ENCODE measurements at places on chromosomes 3 and 15.

DNA sequence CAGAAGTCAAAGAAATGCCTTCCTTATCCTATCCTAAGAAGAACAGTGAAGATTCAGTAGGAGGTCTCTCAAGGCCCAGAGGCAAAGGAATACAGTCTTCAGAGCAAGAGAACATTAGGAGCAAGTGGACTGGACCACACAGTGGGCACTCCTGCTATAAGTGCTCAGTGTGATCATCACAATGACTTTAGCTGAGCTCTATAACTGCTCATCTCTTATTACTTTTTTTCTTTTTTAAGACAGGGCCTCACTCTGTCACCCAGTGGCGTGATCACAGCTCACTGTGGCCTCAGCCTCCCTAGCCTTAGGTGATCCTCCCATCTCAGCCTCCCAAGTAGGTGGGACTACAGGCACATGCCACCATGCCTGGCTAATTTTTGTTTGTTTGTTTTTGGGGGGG is 48.1 kb downstream of the COL8A1 start:
- no peak for DNase-seq

- DNase-seq = no peak
Observed at GRCh38 chr3:114370537-114371174, 76.8 kb downstream of the TIGIT start.

- DNase-seq = no peak
Observed at GRCh38 chr3:188437926-188438325, 284.0 kb downstream of the LPP start.

DNA sequence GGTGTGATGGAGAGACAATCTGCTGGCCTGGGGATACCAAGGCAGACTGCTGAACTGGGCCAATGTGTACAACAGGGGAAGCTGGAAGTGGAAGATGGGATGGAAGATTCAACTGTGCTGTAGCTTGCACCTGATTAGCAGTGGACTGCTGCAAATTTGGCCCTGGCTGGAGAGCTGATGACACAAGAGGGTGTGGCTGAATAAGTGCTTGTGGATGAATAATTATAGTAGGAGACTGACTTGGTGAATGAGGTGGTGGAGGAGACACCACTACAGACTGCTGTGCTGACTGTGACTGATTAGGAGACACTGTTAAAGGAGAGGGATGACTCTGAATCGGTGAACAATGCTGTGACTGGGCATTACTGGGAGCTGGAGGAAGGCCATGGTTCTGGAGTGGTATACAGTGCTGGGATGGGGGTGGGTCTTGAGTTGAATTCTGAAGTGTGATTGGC is 52.5 kb downstream of the PHC3 start:
- DNase-seq = no peak

DNA sequence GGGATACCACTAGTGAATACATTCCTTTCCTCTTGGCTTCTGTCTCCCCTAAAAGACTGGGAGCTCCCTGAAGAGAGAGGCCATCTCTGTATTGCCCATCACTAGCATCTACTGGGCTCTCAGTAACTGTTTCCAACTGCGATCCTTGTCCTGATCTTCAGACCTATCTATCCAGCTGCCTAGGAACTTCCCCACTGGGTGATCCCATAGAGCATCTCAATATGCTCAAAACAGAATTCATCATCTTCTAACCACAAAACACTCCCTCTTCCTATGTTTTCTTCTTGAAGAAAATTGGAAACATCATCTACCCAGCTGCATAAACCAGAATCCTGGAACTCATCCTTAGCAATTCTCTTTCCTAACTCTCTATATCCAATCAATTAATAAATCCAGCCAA is 54.6 kb downstream of the PLD1 start:
- no peak for DNase-seq

- peak; percentile 68 for DNase-seq
Observed at GRCh38 chr3:149969110-149969939, 1.4 kb downstream of the PFN2 start.

DNA sequence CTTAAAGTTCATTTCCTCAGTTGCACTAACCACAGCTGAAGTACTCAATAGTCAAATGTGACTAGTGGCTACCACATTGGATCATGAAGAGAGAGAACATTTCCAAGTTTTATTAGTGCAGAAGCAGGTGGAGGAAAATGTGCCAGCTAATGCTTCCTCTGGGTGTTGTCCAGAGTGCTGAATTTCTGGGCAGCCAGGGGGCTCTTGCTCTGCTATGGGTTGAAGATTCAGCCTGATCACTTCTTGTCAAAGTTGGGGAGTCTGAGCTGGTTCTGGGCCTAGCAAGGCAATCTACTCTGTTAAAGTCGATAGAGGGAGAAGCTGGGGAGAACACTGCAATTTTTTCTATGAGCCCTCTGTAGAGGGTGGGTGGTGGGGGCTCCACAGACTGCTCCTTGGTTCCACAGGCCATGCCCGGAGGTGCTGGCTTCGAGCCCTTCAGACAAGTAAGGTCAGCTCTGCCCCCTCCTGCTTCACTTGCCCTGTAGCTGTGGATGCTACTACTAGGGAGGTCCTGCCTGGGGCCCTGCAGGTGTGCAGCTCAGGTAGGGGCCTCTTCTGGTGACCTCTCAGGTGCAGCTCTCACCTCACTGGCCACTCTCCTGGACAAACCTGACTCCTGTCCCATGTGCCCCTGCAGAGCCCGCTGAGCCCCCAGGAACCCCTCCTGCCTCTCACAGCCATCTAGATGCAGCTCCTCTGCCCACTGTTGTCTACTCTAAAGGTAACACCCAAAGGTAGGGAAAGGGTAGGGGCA is 8.2 kb downstream of the ALG3 start:
- DNase-seq = no peak

GRCh38 chr3:181956122-181956521 is 244.4 kb downstream of the SOX2 start:
- no peak for DNase-seq

- DNase-seq = no peak
Observed at GRCh38 chr3:14587740-14588360, 47.7 kb upstream of the GRIP2 start.

DNA sequence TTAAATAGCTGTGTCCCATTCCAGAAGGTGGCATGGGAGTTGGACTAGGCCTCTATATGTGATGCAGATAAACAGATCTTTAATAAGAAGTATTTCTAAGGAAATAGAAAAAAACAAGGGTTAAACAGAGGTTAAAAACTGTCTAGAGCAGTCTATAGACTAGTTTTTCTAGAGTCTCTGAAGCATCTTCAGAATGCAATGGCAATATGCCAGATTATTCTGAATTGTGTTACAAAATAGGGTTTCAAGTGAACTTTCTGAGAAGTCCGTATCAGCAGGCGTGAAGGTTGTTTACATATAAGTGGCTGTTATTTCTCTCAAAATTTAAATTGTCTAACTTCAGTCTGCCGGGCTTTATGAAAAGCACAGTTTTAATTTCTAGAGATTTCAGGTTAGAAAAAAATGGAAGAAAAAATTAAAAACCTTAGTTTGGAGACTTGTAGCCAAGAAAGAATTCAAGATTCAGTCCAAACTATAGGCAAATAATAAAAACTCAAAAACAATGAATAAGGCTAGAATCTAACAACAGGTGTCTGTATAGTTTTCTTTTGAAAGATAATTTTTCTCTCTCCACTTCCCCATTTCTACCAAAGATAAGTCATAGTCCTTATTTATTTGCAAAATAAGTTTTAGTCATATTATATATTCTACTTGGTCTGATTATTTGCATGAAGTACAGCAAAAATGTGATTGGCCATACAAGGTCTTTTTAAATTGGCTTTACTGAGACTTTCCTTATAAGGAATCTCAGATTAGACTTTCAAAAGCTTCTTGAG is 55.2 kb downstream of the OSTN start:
- DNase-seq = no peak

GRCh38 chr15:66580643-66581042 is 14.8 kb upstream of the LCTL start:
- DNase-seq = no peak

DNA sequence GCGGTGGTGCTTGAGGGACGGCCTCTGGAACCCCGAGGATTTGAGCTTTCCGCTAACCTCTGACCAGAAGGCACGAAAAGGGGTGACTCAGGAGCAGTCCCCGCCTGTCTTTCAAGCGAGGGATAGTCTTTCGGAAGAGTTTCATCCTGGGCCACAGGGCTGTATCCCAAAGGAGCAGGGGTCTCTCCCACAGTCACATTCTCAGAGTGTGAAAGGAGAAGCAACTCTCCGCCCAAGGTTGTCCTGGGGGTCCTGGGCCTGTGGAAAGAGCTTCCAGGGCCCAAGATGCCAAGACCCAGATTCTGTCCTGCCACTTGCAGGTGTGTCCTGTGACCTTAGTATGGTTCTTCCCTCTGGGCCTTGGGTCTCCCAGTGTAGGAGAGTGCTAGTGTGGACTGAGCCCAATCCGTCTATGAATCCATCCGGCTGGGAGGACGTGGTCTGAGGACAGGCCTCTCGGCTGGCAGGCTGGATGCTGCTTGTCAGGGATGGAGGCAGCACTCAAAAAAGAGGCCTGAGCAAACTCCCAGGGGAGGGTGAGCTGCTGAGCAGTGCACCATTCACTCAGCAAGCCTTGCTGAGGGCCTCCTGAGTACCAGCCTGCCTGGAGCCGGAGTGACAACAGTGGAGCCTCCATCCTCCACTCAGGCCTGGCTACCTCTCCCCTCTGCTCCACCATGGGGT is 1.6 kb upstream of the DUSP7 start:
- no peak for DNase-seq

DNA sequence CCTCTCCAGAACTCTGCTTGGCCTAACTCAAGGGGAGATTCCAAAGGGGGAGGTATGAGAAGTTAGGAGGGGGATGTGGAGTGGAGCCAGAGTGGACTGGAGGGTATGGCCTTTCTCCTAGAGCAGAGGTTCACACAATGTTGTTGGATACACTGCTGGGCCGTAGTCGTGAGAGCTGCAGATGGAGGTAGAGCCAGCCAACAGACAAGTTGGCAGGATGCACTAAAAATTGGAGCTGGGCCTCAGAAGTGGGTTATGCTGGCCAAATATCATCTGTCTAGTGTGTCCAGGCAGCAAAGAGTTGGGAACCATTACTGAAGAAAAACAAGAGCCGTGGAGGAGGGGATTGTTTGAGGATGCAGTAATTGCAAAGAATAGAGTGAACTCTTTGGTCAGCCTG is 27.7 kb upstream of the LRRFIP2 start:
- DNase-seq = no peak

DNA sequence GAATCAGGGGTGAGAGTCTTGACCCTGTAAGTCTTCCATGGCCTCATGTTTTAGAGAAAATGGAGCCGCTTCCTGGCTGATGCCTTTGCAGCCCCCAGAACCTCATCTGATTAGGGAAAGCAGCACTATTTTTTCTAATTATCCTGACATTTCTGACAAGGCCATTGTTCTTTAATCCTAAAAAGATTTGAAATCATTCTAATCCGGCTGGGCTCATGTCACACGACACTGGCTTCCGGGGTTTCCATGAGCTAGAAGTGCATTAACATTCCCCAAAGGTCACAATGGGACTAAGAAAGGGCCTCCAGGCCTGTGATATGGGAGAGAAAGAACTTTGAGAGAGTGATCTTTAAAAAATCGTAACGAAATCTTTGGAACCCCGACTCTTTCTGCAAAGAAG is 33.1 kb downstream of the RBP2 start:
- DNase-seq = no peak

DNA sequence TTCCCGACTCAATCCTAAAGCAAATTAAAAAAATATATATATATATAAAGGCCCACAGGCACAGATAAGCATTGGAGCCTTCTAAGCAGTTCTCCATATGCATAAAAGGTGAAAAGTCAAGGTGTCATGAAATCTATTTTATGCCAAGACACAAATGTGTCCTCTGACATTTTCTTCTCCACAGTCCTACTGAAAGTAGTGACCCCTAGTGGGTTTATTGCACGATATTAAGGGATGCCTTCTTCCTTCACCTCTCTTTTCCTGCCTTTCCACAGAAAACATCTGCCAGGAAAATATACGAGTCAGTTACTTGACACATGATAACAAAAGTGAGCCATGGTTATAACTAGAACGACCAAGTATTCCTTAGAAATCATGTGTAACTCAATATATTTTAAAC is 303.2 kb downstream of the TIGIT start:
- peak; percentile 33 for DNase-seq

DNA sequence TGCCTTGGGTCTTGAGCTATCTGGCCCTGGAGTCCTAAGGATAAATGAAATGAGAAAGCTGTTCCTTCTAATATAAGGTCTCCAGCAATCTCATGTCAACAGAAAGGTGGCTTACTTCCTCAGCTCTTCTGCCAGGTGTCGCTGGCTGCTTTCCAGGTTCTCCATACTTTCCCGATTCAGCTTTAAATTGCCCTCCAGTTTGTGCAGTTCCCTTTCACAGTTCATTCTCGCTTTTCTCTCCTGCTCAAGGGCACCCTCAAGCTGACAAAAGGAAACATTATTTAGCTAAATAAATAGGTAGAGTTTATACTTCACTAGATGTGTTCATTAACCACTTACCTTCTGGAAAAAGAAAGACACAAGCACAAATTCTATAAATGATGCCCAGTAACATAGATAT is 73.0 kb downstream of the MYH15 start:
- DNase-seq = peak; percentile 34

DNA sequence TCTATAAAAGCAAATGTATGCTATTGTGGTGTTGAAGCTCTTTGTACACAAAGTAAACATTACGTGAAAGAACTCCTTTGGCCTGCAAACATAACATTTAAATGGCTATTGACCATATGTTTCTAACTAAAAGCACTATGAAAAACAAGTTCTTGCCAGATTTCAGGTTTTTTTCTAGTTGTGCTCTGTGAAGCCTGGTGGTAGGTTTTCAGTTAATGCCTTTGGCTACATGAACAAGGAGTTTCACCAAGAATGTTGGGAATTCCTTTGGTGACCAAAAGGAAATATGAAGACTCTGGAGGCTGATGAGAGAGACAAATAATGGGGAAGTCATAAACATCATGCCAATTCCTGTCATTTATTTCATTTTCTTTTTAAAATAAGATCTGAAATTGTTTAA is 66.0 kb downstream of the RBMS3 start:
- no peak for DNase-seq
